ENCODE measurements at places on chromosomes 5 and 9. TPM values are rescaled to one million over a fixed set of nuclear protein-coding genes. Genes with fewer than 3 reads are reported as not detected.

Gene POLR1E
- total RNA-seq, result 58.0 TPM

Gene IL5
- 4.1 TPM for total RNA-seq

Gene CAPSL
- total RNA-seq, result 1.0 TPM

DNA sequence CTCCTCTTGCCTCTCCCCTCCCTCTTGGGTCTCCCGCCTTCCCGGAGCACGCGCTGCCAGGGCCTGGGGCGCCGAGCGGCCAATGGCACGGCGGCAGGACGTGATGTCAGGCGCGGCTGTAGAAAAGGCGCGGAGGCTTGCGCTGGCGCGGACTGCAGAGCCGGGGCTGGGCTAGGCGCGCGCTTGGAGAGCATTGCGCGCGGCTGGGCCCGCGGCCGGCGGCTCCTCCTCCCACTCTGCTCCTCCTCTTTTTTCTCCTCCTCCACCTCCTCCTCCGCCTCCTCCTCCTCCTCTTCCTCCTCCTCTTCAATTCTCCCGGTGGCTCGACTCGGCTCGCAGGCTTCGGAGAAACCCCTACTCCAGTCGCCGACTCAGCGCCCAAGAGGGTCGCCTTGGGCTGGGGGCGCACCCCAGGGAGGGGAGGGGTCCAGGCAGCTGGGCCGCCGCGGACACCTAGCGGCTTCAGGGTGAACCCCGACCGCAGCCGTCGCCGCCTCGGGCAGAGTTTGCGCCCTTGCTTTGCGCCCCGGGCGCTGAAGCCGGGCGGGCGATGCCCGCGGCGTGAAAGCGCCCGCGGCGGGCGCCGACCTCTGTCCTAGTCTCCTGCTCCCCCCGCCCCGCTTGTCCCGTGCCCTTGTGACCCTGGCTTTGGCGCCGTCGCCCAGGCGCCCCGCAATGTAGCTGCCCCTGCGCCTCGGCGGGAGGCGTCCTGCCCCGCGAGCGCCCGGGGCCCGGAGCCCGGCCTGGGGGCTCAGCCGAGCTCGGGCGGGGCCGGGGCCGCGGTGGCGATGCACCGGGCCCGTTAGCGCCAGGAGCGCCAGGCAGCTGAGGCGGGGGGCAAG, at the start of gene LHX2:
TSS of gene LHX2 (plus strand) at position 309 of the 842 bp plus-strand sequence. CDS start 581 bp downstream, outside the sequence.
- H3K27me3 ChIP-seq, result peaks cover 69% of the 10 kb centered on the region
- no peak within 1 kb of the TSS for H3K27ac ChIP-seq
- no peaks in the 10 kb centered on the region for H3K36me3 ChIP-seq
- DNase-seq, result peak; percentile 70

DNA sequence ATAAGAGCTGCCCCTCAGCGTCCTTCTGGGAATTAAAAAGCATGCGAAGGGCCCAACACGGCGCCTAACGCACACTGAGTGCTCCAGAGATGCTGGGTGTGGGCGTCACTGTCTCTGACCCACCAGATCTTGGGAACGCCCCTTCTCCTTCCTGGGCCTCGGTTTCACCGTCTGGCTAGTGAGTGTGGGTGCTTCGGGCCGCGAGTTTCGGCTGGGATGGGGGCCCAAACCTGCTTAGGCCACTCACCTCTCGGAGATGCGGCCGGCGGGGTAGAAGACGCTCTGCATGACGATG, 3.7 kb downstream of the PIP5KL1 start:
- DNase-seq, result no peak
- peaks cover 20% of the 10 kb centered on the region for H3K4me1 ChIP-seq
- H3K27ac ChIP-seq, result no peak overlapping the region
- peak overlapping the region; percentile 70 for H3K4me3 ChIP-seq

All from activated CD4-positive, alpha-beta memory T cell treated with anti-CD3 and anti-CD28 coated beads for 36 hours (primary cell).